ENCODE measurements at places on chromosomes 7 and 10.

DNA sequence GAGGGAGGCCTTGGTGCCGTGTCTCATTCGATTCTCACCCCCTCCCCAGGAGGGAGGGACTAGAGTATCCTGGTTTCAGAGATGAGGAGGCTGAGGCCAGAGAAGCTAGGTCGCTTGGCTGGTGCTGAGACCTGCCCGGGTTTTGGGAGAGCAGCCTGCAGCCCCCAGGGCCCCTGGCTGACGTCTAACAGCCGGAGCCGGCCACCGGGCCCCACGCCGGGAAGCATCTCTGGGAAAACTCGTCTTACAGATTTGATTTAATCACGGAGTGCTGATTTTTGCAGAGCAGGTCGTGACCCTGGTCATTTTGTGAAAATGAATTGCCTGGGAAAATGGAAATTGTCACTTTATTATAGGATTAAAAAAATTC is 97.5 kb downstream of the MICALL2 start:
- no peak for DNase-seq

DNA sequence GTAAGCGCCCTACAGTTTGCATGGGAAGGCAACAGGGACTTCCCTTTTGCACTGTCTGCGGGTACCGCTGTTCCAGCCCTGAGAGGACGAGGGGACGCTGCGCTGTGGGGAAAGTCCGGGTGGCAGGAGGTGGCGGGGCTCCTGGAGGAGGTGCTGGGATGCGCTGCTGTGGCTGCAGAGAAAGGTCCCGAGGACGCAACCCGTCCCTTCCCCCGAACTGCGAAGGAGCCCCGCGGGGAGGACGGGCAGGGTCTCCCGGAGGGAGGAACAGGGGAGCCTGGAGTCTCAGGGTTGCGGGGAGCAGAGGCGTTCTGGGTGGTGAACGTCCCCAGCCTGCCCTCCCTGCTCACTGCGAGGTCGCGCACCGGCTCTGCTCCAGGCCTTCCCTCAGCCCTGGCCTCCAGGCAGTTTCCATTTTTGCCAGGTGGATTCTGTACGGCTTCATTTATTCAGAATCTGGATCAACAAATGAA is 91.6 kb downstream of the CXCL12 start:
- DNase-seq = no peak

DNA sequence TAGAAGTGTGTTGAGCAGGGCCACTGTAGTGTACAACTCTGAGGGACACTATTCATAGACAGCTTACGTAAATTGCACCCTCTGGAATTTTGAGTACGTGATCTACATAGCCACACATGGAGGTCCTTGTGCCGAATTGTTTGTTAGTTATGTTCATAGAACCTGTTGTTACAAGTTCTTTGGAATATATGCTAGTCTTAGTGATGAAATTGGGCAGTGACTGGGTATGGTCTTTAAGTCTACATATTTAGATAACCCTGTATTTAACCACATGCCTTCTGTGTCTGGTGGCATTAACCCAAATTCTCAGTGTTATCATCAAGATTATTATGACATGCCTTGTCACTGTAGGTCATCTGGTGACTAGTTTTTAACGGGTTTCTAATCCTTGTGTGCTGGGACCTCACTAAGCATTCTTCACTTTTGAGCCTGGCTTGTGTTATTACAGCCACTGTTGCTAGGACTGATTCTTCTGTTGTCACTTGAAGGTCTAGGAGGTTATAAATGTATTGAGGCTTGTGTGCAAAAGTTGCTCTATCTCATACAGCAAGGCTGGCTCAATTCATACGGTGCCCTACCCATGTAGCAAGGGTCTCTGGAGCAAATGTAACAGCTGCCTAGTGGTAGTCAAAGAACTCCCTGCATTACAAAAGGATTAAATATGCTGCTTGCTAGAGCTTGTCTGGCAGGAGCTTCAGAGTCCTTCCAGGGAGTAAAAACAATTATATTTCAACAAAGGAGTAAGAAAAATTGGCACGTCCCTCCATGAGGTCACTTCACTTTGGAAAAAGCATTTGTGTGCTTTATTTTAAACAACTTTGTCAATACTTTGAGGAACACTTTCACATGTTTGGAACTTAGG is 65.4 kb downstream of the CDK14 start:
- no peak for DNase-seq

DNA sequence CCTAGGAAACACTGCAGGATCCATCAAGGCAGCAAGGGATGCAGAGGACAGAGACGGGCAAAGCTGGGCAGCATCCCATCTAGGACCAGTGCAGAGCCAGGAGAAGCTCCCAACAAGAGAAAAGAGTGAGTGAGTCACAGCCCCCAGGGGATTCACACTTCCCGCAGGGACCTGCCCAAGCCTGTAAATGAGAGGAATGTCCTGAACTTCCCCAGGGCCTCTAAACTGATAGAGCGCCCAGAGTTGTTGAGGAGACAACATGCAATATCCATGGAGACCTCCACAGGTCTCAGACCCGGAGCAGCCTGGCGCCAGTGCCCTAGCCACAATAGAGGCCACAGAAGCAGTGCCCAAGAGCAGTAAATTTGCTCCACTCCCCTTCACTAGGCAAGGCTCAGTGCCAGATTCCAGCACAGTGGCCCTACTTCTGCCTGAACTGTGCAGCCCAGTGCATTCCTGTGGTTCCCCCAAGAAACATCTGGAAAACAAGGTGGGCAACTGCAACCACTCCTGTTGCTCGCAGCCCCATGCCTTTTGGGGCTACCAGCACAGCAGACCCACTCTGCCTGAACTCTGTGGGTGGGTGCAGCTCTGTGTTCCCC is 567.5 kb downstream of the POM121L12 start:
- no peak for DNase-seq

- no peak for DNase-seq
Observed at GRCh38 chr7:15284396-15284795, 277.4 kb downstream of the AGMO start.

DNA sequence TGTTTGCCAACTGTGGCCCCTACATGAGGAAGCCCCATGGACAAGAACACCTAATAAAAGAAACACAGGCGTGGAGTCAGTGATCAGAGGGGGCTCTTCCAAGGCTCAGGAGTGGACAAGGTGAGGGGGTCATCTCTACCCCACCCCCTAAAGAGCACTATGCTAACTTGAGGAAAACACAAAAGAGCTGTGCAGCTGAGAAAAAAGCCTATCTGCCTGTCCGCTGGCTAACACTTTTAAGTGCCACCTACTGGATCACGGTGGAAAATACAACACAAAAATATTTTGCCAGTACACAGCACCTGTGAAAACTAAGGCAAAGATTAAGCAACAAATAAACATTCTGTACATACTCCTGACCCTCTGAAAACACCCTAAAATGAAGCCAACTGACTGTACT is 53.1 kb upstream of the COBL start:
- DNase-seq = no peak

- DNase-seq = no peak
Observed at GRCh38 chr10:35340975-35341374, 4.7 kb downstream of the CCNY start.

DNA sequence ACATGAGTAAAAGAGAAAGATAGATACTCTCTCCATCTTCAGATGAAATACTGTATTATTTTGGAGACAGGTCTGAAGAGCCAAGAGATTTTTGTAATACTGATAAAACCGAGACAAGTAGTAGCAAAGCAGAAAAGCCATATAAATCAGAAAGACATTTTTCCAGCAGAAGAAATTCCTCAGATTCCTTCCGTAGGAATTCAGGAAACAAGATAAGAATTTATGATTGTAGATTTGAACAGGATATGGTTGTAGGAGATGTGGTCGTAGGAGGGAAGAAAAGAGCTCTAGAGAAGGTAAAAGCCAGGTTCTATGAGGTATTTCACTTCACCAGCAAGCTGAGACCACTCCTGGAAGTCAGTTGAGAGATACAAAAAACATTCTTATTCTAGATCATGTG is 17.6 kb upstream of the AASS start:
- DNase-seq = no peak

DNA sequence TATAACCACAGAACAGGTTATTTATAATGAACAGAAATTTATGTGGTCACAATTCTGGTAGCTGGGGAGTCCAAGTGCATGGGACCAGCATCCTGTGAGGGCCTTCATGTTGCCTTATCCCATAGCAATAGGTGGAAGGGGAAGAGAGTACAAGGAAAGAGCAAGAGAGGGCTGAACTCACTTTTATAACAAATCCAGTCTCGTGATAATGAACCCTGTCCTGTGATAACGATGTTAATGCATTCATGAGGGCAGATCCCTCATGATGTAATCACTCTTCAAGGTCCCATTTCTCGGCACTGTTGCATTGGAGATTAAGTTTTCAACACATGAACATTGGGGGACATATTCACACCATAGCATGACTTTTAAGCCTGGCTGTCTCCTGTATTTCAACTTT is 27.4 kb upstream of the CCDC7 start:
- no peak for DNase-seq

- DNase-seq = no peak
Observed at GRCh38 chr7:156776527-156776926, 116.5 kb downstream of the LMBR1 start.

- DNase-seq = peak; percentile 15
Observed at GRCh38 chr7:137626469-137627067, 220.2 kb downstream of the DGKI start.

- no peak for DNase-seq
Observed at GRCh38 chr10:86918022-86918471, 39.4 kb downstream of the MMRN2 start.

- DNase-seq = no peak
Observed at GRCh38 chr10:84038035-84038434, 101.3 kb upstream of the GHITM start.

- DNase-seq = no peak
Observed at GRCh38 chr7:36367561-36368077, 22.0 kb upstream of the ANLN start.

DNA sequence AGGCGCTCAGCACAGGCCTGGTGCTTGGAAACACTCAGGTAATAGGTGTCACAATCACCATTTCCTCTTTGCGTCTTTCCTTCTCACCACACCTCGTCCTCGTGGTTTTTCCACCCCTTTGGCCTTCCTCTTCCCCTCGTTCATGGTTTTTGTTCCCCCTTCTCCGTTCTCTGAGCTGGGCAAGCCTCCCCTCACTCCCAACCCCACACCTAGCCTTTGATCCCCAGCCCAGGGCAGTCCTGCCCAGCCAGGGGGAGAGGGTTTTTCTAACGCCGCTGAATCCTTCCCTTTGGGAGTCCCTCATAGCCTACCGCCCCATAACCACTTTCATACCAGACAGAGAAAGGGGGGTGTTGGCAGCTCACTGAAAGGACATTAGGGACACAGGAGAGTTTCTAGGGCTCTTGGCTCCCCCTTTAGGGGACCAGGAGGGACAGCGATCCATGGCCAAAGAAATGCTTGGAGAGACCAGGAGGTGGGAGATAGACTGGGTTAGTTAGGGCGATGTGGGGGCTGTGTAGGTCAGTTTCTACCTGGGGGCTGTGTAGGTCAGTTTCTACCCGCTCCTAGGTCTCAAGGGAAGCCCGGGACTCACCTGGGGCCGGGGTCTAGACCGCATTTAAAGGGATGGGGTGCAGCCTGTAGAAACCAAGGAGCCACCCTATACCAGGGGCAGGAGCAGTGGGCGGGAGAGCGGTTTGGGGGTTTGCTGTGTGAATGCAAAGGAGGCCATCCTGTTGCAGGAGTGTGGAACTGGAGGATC is 1.4 kb downstream of the EPHB4 start:
- DNase-seq = no peak

- no peak for DNase-seq
Observed at GRCh38 chr7:55086413-55087201, 67.8 kb downstream of the EGFR start.

DNA sequence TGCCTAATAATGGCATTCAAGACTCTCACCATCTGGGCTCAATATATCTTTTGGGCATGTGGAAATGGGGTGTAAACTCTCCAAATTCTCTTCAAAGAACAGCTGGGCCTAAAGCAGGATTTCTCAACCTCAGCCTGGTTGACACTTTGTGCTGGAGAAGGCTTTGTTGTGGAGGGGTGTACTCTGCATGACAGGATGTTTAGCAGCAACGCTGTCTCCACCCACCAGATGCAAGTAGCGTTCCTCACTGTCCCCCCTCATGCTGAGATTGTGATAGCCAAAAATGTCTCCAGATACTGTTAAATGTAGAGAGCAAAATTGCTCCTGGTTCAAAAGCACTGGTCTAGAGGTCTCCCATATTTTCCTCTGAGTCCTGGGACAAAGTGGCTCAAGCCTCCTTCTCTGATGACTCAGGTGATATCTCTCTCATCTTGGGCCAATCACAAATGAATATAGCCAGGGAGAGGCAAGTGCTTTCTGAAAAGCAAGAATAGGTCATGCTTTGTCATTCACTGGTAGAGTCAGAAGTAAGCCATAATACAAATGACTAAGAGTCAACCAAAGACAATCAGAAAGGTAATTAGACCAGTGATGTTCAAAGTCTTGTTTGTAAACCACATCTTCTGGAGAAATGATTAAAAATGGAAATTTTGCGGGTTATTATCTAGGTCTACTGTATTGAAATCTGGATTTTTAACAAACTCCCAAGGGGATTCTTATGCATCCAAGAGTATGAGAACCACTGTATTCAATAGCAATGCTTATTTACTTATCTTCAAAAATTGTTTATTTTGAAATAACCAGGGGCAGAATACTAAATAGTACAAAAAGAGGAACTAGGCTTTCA is 330.8 kb downstream of the PTEN start:
- peak; percentile 1 for DNase-seq

- DNase-seq = no peak
Observed at GRCh38 chr7:17618652-17618974, 320.2 kb downstream of the AHR start.

GRCh38 chr7:149750122-149750845 is 23.1 kb downstream of the ZNF467 start:
- DNase-seq = no peak

DNA sequence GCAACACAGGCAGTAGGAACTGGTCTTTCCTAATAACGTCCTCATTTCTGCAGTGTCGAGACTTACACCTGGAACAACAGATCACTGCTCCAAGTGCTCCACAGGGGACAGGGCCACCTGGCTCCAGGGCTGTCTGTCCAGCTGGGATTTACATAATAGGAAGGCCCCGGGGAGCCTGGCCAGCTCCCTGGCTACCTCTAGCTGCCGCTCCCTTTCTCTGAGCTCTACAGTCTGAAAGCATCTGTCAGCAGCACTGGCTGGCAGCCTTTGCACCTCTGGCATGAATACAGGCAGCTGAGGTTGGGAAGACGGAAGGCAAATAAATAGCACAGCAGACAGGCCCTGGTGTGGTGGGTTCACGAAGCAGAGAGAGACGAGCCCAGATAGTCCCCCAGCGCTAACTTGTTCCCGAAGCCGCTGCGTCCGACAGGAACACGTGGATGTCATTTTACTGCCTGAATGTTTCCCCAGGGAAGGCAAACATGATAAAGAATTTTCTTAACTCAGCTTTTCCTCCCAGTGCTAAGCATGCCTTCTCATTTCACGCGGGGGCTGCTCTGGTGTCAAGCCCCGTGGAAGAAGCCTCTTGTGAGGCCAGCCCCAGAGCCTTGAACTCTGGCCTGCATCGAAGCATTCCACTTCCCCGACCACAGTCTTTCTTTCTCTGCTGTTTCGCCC is 105.4 kb downstream of the ITIH5 start:
- no peak for DNase-seq

- no peak for DNase-seq
Observed at GRCh38 chr7:17436126-17436525, 137.7 kb downstream of the AHR start.

DNA sequence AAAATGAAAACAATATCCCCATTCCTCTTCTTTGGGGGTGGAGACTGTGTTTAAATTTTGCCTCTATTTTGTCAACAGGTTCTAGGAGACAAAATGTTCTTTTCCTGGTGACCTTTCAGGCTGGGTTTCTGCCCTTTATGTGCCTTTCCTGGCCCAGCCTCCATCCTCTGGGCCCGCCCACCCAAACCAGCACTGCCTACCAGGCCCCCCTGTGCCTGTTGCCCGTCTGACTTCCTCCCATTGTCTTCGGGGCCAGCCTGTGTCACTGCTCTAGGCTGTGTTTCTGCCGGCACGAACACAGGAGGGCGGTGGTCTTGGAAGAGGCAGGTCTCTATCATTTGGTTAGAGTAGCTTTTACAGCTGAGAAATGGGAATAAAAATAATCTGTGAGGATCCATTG is 13.9 kb downstream of the TSPAN14 start:
- no peak for DNase-seq

All from stimulated activated CD8-positive, alpha-beta memory T cell treated with anti-CD3 and anti-CD28 coated beads, Interleukin-7, amount 100 ng/mL, for 24 hours (primary cell).